Stimulated activated CD8-positive, alpha-beta memory T cell treated with anti-CD3 and anti-CD28 coated beads, Interleukin-15, amount 100 ng/mL, for 48 hours (primary cell): ENCODE measurements at places on chromosomes 1 and 21.

DNA sequence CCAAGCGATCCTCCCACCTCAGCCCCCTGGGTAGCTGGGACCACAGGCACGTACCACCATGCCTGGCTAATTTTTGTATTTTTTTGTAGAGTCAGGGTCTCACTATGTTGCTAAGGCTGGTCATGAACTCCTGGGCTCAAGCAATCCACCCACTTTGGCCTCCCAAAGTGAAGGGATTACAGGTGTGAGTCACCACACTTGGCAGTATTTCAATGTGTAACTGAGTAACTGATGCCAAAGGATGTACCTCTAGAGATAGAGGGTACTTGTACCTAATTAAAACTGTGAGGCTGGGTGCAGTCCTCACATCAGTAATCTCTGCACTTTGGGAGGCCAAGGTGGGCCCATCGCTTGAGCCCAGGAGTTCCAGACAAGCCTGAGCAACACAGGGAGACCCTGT, 258.7 kb upstream of the DMRTA2 start:
- no peak for DNase-seq

GRCh38 chr1:101190441-101190840, 46.4 kb upstream of the S1PR1 start:
- DNase-seq = no peak

DNA sequence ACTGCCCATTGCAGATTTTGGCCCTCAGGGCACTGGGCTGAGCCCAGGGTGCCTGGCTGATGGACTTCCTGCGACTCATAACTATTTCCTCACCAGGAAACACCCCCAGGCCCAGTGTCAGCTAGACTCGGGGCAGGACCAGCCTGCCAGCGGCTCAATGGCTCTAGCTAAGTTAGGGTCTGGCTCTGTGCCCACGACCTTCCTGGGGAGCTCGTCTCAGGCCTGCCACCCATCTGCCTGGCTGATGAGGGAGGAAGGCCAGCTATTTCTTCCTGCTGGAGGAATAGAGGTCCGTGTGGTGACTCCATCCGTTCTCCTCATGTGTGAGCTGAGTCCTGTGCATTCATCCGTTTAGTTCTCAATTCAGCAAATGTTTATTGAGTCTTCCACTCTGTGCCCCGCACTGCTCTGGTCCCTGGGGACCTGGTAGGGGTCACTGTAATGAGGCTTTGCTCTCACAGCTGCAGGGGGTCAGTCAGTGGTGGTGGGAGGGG, 44.5 kb downstream of the KIRREL1 start:
- no peak for DNase-seq

- DNase-seq = no peak
Measured at GRCh38 chr1:201537891-201538611, 876 bp upstream of the NAV1 start.

DNA sequence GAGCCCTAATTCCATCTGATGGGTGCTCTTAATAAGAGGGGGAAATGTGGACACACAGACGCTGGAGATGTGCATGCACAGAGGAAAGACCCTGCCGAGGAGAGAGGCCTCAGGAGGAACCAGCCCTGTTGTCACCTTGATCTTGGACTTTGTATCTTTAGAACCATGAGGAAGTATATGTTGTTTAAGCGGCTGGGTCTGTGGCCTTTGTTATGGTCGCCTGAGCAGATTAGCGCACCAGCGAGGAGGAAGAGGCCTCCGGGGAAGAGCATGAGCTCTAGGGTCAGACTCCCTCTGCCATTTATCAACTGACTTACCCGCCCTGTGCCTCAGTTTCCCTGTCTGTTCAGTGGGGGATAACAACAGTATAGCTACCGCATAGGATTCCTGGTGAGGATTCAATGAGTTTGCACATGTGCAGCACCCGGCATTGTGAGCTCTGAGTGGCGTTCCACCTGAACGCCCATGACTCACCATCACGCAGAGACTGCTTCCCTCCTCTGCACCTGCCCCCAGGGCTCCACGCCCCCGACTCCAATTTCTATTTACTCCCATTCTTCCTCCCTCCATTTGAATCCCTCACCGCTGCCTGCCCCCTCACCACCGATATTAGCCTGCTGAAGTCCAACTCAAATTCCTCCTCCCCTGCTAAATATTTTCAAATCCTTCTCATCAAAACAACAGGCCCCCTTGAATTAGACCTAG, 67.2 kb downstream of the ATP5PO start:
- DNase-seq = no peak

- no peak for DNase-seq
Measured at GRCh38 chr1:9305216-9305615, 12.5 kb downstream of the SPSB1 start.

- DNase-seq = no peak
Measured at GRCh38 chr1:172343240-172344160, 77.0 kb upstream of the C1orf105 start.

DNA sequence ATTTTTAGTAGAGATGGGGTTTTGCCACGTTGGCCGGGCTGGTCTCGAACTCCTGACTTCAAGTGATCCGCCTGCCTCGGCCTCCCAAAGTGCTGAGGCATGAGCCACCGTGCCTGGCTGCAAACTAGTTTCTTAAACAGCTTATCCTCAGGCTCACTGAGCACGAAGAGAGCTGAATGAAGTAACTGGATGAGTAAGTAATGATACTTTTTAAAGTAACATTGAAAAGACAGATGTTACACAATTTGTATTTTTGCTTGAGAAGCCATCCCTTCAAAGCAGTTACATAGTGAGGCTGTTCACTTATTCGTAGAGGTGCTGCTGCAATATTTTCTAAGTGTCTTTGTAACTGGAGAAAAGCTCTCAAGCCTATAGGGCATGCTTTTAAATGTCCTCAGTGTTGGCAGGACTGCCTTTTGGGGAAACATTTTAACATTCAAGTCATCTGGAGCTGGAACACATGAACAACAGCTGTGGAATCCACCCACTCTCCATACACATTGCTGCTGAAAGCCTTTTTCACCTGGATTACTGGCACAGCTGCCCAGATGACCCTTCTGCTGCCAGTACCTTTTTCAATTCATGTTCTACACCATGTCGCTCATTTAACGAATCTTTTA, 2.7 kb upstream of the YBX1 start:
- DNase-seq = no peak

DNA sequence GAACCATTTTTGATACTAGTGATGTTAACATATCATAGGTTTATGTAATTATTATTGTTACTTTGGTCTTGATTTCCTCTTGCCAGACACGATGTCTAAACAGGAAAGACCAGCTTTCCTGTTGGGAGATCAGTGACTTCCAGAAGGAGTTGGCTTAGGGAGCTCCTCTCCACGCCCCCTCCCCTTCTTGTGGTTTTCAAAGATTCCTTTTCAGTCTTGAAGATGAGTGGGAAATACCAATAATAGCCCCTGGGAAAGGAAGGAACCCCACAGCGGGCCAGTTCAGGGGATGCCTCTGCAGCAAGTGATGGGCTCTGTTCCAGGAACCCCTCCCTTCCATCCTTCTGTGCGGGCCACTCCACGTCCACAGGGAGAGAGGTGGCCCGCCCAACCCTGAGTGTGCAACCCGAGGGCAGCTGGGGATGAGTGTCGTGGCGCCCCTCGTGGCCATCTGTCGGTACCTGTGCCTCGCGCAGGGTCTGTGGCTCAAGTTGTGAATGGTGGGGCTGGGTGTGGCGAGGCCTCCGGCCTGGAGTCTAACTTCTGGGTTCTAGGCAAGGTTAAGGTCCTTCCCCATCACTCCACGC, 65.7 kb downstream of the TLR5 start:
- no peak for DNase-seq

DNA sequence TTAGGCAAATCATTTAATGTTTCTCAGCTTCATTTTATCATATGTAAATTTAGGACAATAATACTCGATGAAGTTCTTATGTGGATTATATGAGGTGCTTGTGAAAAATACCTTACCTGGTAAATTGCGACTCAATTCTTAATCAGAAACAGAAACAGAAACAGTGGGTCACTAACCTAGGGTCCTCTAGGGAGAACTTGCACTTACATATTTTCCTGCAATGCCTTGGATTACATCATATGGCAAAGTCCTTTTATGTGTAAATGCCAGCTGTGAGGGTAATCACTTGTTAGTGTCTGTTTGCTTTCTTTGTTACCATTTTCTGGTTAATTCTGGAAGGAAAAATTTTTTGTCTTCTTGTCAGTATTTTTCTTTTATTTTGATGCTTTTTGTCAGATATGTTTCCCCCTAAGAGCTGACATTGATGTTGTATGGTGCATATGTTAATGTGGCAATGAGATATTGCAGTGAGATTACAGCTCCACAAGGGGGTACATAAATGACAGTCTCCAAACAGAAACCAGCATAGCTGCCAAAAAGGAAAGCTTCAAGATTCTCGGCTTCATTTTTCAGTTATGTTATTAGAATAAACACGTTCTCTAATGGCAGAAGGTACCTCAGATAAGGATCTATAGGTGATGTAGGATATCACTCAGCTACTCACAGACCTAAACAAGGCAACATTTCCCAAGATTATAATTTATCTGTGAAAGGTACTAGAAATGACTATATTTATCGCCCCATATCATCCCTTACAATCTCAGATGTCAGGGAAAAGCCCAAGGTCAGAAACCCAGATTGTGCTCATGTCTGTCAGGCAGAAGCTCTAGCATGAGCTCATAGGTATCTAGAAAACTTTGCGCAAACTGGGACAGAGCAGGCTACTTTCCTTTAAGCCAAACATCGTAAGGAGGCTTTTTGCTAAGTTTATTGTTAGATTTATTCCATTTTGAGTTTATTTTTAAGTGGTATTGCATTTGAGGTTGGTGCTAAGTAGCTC, 119.9 kb downstream of the FASLG start:
- DNase-seq = no peak

GRCh38 chr1:89754518-89754917, 66.3 kb upstream of the LRRC8D start:
- DNase-seq = no peak

GRCh38 chr1:10594595-10595223, 120.0 kb downstream of the PEX14 start:
- DNase-seq = no peak

GRCh38 chr1:215228193-215228592, 145.7 kb downstream of the KCNK2 start:
- no peak for DNase-seq

GRCh38 chr1:31795096-31795675, 20.6 kb downstream of the SPOCD1 start:
- DNase-seq = no peak

- no peak for DNase-seq
Measured at GRCh38 chr1:23546897-23547584, 12.3 kb downstream of the ID3 start.

DNA sequence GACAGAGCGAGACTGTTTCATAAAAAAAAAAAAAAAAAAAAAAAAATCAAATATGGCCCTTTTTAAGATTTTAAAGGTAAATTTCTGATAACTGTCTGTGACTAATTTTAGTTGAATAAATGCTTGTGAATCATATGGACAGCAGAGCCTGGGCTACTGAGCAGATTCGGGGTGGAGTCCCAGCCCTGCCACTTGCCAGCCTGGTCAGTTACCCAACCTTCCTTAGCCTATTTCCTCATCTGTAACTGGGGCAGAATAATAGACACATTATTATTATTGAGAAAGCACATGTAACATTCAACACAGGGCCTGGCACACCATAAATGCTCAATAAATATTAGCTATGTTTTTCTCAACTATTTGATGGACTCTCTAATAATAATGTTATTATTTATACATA, 11.2 kb upstream of the H3-3A start:
- no peak for DNase-seq

GRCh38 chr1:14842361-14842760, 243.9 kb downstream of the KAZN start:
- DNase-seq = no peak

GRCh38 chr1:163410073-163410999, 88.6 kb downstream of the NUF2 start:
- DNase-seq = no peak

DNA sequence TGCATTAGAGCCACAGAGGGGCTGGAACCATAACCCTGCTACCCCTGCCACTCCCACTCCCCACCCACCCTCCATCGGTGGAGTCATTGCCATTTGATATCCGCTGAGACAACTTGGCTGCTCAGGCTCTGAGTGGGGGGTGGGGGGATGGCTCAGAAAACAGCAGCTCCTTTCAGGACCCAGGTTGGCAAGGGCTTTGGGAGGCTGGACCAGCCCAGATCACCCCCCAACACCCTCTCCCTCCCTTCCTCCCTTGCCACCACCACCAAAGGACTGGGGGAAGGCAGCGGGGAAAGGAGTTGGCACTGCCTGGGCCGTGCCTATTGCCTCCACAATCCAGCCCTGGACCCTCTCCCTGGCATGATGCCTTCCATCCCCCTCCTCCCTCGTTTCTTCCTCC, 1.7 kb downstream of the KCNJ10 start:
- DNase-seq = no peak

- DNase-seq = no peak
Measured at GRCh38 chr1:116824631-116825206, 70.5 kb downstream of the CD2 start.

GRCh38 chr1:145778146-145778540, 45.8 kb downstream of the RNF115 start:
- DNase-seq = no peak

DNA sequence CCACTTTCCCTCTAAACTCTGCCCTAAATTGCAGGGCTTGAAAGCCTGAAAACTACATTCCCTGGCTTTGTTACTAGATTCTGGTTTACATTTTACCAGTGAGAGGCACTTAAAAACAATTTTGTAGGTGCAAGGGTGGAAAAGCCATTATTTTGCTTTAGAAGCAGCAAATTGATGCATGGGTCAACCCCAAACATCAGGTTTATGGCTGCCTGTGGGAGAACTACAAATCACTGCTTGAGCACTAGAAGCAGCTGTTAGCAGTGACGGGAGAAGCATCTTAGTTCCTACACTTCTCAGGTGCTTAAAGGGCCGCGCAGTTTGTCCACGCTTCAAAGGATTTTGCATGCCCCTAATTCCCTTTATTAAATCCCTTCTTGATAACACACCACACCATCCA, 417.2 kb downstream of the PCP4 start:
- no peak for DNase-seq

DNA sequence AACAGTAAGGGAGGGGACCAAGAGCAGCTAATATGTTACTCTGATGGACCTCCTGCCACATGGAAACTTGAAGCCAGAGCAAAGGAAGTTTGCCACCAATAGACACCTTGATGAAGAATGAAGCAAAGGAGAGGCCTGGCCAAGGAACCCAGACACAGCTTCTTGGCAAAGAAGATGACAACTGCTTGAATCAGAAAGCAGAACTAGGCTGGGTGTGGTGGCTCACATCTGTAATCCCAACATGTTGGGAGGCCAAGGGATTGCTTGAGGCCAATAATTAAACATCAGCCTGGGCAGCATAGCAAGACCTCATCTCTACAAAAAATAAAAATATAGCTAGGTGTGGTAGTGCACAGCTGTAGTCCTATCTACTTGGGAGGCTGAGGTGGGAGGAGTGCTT, 31.7 kb upstream of the CAPZB start:
- no peak for DNase-seq
